RPMI7951 (cell line): ENCODE measurements at places on chromosomes 16 and 17.

GRCh38 chr16:13926464-13926863, 6.5 kb downstream of the ERCC4 start:
- no peak for DNase-seq

DNA sequence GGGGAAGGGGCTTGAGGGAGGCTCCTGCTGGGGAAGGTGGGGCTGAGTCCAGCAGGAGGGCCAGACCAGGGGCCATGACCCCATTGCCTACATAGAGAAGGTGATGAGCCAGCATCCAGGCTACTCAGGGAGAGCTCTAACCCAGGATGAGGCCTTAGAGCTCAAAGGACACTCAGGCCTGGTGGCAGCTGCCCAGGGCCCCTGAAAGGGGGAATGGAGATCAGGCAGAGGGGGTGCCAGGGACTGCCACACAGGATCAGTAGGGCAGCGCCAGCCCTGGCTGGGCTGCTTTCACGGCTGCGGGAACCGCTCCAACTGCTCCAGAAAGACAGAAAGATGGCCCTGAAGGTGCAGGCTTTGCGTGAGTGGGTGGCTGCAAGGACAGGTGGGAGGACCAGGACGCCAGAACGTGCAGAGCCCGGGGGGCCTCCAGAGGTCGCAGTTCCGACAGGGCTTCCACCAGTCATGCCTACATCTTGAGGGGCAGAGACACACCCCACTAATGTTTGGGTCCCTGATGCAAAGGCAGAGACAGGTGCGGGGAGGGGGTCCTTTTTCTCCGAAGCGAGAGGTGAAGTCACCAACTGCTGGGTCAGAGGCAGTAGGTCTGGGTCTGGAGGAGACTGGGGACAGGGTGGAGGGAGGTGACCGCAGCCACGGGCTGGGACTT, 882 bp upstream of the ATP6V0C start:
- DNase-seq: no peak

DNA sequence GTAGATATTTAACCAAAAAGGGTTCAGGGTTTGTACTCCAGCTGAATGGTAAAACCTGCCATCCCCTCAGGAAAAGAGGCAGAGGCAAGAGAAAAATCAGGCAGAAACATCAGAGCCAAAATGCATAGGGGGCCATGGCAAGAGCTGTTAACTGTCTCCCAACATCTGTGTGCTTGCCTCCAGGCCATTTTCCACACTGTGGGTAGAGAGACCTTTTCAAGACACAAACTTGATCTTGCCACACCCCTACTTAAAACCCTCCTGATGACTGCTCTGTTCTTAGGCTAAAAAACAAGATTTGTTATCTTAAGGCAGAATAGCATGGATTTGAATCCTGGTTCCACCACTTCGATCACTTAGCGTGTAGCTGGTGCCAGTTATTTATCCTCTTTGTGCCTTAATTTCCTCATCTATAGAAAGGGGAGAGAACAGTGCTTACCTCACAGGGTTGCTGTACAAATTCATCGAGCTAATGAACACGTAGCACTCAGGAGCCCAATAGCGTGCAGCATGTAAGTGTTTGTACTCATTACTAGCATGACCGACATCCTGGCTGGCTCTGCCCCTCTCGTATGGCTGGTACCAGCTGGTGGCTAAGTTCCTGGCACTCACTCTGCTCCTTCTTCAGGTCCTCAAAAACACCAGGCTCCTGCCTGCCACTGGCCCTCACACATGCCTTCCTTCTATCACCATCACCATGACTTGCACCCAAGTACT, 25.8 kb downstream of the STAT3 start:
- DNase-seq: peak; percentile 84

DNA sequence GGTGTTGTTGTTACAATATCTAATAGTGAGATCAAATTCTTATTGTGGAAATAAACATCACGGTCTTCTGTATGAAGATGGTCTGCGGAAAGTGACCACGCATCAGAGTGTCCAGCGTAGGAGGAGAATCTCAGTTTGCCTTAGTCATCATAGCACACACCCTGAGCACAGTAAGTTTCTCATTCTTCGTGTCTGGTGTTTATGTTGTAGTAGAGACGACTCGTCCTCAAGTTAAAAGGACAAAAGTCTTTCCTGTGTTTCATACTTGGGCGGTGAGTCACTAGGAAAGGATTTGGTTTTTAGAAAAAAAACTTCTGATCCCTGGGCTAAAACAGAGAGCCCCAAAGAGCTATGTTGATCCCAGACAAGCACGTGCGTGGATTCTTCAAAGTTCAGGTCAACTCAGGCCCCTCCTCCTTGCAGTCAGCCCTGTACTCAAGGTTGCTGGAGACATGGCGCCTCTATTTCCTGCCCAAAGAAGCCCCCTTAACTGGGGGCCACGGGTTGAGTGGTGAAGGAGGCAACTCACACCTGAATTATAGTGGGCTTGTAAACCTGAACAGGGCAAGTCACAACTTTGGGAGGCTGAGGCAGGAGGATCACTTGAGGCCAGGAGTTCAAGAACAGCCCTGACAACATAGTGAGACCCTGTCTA, 170.4 kb downstream of the ZFHX3 start:
- DNase-seq: peak; percentile 97

- DNase-seq: no peak
Observed at GRCh38 chr17:63041251-63041650, 75.2 kb downstream of the TANC2 start.
